T-helper 2 cell (primary cell): ENCODE measurements at places on chromosomes 11 and 22.

DNA sequence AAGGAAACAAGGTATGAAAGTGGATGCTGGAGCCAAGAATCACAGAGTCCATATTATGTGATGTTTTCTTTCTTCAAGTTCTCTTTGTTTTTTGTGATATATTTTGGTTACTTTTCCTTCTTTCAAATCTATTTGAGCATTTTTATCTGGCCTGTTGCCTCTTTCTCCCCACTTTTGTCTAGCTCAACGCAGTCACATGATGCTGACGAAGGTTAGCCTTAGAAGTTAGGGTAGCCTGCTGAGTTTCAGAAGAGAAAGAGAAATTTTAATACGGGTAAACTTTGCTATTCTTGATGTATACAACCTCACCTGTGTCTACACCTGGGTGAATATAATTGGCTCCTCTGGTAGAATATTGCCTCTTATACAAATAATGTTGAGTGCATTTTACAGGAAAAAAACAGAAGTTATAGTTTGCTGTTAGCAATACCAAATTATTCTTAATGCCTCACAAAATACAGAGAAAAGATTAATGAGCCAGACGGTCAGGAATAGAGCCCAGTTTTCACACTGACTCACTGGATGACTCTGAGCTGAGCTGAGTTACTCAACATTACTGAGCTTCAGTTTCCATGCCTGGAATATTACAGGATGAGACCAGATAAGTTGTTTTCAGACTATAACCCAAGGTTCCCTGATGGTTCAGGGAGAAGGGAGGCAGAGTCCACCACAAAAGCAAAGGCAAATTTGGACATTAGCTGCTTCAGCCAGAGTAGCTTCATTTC, 161.6 kb upstream of the BDNF start:
- no peak for DNase-seq

DNA sequence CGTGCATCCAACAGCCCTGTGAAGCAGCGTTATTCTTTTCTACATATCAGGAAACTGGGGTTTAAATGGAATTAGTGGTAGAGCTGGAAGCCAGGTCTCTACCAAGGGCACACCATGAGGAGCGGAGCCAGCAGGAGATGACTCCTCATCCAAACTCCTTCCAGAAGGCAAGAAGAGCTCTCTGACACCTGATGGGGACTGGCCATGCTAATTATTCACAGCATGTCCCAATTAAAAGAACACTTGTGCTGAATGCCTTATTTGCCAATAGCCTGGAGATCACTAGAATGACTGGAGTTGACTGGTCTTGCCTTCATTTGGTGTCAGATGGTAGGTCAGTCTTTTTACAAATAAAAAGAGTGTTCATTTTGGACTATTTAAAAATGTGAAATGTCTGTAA, 32.9 kb upstream of the SLN start:
- DNase-seq = no peak

DNA sequence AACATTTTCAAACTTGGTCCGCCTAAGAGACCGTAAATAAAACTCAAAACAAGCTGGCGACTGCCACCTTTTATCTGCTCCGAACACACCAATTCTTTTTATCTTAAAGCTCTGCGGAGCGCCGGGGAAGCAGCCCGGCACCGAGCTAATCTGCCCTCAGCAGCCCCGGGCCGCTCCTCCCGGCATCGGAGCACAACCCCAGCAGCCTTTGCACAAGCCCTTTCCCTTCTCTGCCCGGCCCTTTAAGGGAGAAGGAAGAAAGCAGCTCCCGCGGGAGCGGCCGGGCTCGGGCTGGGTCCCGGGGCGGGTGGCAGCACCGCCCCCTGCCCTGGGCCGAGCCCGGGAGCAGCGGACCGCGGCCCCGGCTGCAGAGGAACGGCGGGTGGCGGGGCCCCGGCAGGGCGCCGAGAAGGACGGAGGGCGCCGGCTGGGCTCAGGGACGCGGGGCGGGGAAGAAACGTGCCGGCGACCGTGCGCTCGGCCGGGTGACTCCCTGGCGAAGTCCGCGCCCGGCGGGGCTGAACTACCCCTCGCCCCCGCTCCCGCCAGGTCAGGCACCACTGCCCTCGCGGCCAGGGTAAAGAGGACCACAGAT, 133.6 kb upstream of the C11orf58 start:
- DNase-seq = no peak

DNA sequence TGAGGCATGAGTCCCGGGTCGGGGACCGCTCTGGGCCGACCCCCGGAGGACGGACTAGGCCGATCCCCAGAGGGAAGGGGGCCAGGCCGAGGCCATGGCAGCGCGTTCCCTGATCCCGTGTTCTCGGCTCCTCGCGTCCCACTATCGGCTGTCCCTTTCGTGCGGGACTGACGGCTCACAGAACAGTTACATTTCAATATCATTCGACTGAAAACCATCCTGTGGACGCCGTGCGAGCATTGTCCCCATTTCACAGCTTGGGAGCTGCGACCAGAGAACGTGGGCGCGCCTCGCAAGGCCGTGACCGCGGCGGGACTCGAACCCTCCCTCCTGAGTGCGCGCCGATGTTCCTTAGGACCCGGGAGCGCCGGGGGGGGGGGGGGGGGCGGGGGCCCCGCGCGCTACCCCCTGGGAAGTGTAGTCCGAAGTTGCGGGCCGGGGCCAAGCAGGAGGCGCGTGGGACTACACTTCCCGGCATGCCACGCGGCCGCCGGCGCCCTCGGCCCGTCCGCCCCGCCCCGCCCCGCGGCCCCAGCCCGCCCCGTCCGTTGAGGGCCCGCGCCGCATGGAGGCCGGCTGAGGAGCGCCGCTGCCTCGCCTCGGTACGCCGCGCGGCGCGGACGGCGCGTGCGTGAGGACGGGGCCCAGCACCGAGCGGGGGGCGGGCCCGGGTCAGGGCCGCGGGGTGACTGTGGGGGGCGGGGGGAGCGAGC, at the start of gene TRABD:
TRABD (plus strand) TSS at position 539 of the 713 bp plus-strand sequence. CDS start 7,148 bp downstream, outside the sequence.
- peak; percentile 87 for DNase-seq

DNA sequence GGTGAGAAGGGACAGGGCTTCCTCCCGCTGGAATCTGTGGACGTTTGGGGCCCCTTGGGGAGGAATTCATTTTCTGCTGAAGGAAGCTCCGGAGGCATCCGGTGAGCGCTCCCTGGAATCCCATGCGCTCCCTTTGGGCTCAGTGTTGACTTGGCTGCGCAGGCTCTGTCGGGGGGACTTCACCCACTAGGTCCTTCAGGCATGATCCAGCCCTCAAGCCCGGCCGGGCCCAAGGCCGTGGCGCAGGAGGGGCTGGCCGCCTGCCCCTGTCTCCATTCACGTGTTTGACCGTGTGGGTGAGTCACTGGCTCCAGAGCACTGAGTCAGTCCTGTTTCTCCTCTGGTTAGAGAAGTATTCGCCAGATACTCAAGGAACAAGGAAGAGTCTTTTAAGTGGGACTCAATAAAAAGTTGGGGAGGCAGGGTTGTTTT, 1.4 kb downstream of the CTTN start:
- DNase-seq = no peak

DNA sequence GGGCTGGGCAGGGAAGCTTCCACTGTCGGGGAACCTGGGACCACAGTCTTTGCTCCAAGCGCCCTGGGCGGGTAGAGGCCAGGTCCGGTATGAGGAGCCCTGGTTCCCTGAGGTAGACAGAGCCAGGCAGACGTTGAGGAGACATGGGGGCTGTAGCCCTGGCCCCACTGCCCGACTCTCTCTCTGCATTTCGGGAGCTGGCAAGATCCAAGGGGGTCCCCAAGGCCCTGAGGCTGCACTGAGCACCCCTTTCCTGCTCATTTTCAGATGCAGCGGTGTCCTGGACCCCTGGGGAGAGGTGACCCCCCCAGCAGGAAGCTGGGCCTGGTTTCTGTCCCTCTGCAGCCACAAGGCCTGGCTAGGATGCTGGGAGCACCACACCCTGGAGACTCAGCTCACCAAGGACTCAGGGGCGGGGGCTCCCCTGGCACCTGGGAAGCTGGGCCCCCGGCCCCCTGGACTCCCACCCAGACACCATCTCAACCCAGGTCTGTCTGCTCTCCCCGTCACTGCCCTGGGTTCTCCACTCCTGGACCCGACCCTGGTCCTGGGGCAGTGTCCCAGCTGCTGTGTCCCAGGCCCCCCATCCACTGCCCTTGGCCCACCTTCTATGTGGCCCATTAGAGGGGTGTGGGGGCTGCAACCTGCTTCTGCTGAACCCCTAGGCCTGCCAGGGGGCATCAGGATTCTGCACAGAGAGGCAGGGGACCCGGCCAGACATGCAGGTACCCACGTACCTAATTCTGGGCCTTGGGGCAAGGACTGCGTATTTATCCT, 15.0 kb upstream of the MUC6 start:
- DNase-seq = no peak

- DNase-seq = no peak
Measured at GRCh38 chr11:14320020-14320419, 39.0 kb downstream of the RRAS2 start.

- peak; percentile 33 for DNase-seq
Measured at GRCh38 chr22:38706101-38706900, 557 bp downstream of the GTPBP1 start.

- DNase-seq = peak; percentile 42
Measured at GRCh38 chr11:20599221-20600019, at the start of gene SLC6A5. TSS of gene SLC6A5 (plus strand) at chr11:20599608. CDS start at chr11:20599673, 65 bp downstream.

DNA sequence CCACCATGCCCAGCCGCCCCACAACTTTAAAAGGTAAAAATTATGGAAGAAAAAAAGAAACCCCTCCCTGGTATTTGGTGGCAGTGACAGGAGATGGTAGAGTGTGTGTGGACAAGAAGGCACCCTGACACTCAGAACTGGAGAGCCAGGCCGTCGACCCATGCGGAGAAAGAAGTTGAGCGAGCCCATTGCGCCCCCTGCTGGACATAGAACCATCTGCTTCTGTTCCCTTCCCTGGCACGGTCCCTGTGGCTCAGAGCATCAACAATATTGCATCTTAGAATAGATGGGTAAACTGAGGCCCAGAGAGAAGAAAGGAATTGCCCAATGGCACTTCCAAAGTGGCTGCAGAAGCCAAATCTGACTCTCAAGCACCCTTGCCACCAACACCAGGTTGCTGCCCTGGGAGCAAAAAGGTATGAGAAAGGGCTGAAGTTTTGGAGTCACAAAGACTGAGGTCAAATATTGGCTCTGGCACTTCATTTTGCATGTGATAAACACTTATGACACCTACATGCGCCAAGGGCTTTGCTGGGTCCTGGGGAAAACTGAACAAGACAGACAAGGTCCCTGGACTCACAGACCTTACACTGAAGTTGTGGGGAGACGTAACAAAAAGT, 8.6 kb downstream of the MRPL11 start:
- DNase-seq = peak; percentile 68

DNA sequence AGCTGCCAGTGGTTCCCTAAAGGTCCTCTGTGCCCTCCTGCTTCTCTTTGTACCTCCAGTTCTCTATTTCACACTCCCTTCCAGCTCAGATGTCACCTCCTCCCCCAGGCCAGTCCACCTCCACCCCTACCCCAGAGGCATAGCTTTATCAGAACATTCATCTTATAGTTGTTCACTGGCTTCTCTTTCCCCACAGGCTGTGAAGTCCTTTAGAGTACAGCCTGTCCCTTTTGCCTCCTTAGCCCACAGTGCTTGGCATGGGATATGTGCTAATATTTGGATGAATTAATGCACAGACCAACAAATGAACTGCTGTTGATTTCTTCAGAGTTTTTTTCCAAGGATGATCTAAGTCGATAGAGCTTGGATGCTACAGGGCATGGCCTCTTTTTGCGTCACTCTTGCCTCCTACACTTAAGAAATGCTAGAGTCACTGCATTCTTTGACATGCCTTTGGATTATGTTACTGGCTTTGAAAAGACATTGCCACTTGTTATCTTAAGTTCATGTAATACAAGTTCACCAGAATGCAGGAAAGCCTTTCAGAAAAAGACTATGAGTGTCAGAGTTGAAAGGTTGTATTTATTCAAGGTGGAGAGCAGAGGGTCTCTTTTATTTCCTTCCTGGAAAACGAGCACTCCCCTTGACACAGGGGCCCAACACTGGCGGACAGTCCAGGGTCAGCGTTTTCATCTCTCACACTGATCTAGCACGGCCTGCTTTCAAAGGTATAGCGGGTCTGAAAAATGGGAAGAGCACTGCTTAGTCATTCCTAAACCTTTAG, 75.7 kb downstream of the PISD start:
- DNase-seq = no peak

GRCh38 chr11:13277768-13278608, at the start of gene BMAL1:
TSS of gene BMAL1 (plus strand) at chr11:13277790. CDS start at chr11:13354309, 76,519 bp downstream.
- DNase-seq = peak; percentile 30

DNA sequence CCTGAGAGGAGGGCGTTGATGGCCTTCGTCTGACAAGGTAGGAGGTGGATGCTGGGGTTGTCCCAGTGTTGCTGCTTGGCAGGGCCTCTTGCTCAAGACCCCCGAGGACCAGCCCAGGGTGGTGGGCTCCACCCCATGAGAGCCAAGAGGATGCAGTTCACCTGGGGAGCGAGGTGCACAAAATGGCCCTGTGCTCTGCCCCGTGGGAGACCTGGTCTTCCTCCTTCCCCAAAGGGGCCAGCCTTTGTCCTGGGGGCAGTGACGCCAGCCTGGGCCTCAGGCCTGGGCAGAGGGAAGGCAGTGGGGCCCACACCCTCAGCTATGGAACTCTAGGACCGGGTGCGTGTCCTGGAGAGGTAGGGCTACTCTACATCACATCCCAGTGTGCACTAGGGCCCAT, 1233.3 kb downstream of the TBC1D22A start:
- no peak for DNase-seq

- DNase-seq = no peak
Measured at GRCh38 chr11:93542811-93543229, 371 bp downstream of the SMCO4 start.

DNA sequence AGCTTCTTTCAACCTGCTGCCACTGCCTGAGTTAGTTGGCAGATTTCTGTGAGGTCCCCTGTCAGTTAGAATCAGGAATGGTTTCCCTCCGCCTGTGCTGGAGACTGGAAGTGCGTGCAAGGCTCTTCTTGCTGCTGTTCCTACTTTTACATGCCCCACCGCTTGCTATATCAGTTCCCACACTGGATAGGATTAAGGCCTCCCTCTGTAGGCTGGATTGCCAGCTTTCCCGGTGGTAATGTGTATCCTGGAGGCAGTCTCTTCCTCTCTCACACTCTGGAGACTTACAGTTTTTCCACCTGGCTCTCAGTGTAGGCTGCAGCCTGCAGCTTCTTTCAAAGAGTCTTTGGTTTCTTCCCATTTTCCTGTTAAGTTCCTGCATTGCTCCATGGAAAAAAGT, 66.5 kb downstream of the ARHGAP42 start:
- no peak for DNase-seq

- DNase-seq = no peak
Measured at GRCh38 chr11:7964873-7965272, 374 bp downstream of the NLRP10 start.

DNA sequence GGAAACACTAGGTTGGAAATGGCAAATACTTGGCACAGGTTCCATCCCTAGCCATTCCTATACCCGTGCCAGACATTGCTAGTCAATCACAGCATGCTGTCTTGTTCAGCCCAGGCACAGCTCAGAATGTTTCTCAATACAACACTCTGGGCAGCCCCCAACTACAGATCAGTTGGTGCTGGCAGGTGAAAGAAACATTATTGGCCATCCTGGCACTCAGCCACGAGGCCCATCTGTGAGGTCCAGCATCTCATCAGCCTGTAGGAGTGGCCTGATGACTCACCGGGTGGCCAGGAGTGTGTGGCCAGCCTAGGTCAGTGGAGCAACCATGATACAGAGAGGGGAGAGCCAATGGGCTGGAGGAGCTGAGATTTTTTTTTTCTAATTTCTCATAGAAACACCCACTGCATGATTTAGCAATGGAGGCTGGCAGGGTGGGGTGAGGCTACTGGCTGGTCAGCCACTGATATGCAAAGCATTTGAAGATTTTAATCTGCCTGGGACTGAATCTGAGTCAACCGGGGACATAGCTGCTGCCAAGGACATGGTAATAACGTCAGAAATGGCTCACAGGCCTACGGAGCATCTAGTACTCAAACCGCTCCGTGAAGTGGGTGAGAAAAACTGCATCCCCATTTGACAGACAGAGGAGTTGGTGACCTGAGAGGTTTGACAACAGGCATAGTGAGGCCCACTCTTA, 5.4 kb downstream of the MYO18B start:
- DNase-seq = no peak
